Activated CD4-positive, CD25-positive, alpha-beta regulatory T cell (primary cell): ENCODE measurements at places on chromosomes 3 and 15.

DNA sequence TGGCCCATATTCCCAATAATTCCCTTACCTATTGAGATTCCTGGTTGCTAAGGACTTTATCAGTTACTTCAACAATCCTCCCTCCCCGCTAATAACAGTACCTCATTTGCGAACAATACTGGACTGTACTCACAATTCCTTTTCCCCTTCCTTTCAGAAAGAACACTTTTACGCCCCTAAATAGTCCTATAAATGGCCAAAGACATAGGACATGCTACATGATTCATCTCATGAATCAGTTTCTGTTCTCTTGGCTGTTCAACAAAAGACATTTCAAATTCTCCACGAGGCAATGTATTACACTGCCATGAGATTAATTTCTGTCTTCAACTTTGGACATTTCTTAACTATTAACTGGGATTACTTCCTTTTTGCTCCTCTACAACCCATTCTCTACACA lies 264.4 kb downstream of the TIGIT start:
- no peak for DNase-seq

DNA sequence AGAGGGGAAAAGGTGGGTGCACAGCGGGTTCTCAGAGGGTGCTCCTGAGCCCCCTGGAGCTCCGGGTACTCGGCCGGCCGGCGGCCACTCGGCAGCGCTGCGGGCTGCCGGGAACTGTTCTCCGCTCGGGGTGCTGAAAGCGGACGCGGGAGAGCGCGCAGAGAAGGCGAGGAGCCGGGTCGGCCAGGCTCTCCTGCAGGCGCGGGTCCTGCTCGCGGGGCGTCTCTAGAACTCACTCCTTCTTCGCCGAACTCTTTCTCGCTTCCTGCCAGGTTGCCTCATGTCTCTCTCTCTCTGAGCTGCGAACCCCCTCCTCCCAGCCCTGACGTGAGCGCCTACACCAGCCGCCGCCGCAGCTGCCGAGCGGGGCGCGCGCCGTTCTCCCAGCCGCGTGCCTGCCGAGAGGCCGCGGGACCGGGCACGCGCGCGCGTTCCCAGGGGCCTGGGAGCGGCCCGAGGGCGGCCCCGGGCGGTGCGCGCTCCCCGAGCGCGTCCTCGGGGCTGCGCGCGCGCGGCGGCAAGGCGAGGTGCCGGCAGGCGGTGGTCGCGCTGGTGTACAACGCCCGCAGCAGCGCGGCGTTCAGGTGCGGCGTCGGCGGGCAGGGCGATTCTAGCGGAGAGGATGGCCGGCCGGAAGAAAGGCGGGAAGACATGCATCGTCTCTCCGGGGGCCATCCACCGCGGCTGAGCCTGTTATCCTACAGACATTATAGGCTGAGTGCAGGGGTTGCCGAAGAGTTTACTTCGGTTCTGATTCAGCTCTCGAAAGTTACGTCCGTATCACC lies at the start of gene PEX5L:
Gene PEX5L (minus strand): TSS at position 267 of the 785 bp plus-strand sequence. CDS start 338 bp downstream, outside the sequence.
- DNase-seq = no peak

DNA sequence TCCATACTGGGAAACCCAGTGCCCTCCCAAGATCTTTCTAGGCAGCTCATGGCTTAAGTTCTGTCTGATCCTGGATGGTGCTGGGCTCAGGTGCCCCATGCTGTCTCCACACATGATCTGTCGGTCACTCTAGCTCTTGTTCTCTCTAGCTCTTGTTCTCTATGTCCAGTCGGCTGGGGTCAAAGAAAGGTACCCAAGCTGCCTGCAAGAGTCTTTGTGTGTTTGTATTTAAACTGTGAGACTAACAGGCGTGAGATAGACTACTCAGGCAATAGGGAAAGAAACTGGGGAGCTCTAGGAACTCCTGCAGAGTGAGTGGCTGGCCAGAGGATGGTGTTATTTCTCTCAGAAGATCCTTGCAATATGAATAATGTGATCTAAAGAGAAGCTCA lies 40.2 kb downstream of the GPR156 start:
- DNase-seq = no peak

GRCh38 chr3:195458316-195458717 lies 15.5 kb upstream of the ACAP2 start:
- no peak for DNase-seq

DNA sequence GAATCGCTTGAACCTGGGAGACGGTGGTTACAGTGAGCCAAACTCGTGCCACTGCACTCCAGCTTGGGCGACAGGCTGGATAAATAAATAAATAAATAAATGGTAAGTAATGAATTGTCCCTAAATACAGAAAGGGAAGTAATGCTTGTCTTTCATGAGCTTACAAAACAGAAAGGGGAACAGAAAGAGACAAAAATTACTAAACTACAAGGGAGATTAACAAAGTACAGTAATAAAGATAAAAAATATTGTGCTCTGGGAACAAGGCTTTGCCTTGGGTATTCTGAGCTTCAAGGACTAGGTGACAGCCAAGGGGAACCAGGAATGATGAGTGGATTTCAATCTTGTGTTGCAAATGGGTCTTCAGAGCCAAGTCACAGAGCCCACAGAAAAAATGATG lies 9.2 kb upstream of the HLTF start:
- DNase-seq = no peak
